ENCODE measurements at places on chromosomes 16 and 17. TPM values are rescaled to one million over a fixed set of nuclear protein-coding genes. Genes with fewer than 3 reads are reported as not detected.

Gene CPNE7
- 0.83 TPM for total RNA-seq

Gene SOX8
- total RNA-seq: 2.3 TPM

GRCh38 chr17:43543771-43544575 is 2.2 kb downstream of the ETV4 start:
- DNase-seq: no peak

DNA sequence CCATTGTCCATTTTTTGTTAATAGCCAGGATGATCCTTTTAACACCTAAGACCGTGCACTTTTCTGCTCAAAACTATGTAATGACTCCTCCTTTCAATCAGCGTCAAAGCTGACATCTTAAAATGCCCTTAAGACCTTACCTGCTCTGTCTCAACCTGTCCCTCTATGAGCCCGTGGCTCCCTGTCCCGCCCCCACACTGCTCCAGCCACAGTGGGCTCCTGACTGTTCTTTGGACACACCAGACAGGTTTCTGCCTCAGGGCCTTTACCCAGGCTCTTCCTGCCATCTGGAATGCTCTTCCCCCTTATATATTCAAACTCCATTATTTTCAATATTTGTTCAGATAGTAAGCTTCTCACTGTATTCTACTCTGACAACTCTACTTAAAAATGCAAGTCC is 14.1 kb downstream of the CDRT15 start:
- no peak for DNase-seq

DNA sequence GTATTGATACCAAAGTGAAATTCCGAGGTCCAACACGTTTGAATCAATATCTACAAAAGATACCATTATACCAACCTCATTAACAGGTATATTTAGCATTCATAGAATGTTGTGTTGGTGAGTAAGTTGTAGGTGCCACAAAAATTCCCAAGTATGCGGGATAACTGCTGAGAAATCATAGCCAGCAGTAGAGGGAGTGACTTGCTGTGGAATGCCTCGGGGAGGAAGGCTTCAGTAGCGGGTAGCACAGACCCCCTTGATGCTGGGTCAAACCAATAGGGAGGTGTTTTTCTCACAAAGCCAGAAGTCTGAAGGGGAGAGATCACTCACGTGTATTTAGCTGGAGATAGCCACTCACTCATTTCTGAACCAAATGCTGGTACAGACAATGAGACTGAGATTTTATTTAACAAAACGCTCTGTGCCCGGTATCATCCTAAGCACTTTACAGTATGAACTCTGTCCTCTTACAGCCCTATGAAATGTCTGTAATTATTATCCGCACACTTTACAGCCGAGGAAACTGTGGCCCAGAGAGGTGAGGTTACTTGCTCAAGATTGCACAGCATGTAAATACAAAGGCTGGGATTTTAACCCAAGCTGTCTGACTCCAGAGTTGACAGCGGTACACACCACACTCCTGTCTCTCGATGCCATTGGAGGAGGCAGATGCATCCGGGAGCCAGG is 23.1 kb downstream of the HSBP1 start:
- DNase-seq: no peak

GRCh38 chr17:79369001-79369400 is 241.8 kb downstream of the RBFOX3 start:
- DNase-seq: no peak

DNA sequence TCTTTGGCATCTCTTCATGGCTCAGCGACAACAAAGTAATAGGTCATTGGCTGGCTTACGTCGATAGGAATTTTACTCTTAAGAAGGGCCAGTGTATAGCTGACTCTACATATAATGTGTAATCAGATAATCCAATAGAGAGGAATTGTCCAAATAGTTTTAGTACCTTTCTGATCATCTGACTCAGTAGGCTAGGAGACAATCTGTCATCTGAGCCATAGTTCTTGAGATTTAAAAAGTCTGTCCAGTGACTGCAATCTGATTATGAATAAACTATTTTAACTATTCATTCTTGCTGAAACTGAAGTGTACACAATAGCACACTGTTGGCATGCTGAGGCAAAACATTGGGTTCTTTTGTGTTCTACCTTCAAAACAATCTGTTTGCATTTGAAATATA is 21.4 kb upstream of the NOL11 start:
- no peak for DNase-seq
